ENCODE measurements at places on chromosomes 2 and 18.
A peak's percentile ranks its signal among the peaks of the same experiment; 100 is the strongest.

GRCh38 chr2:178115271-178115670 lies 3.0 kb downstream of the RBM45 start:
- DNase-seq = no peak

DNA sequence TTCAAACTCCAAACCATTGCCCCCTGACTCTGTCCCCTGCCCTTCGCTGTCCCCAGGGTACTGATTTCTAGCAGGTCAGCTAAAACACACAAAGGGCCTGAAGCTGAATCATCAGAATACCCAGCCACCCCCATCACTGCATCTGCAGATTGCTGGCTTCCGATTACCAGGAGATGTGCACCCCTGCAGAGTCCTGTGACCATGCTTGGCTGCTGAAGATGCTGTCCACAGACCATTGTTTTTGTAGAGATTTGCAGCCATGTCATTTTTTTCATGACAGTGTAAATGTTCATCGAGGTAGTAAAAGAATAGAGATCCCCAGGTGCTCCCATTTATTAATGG lies 463.3 kb downstream of the STK39 start:
- no peak for DNase-seq

DNA sequence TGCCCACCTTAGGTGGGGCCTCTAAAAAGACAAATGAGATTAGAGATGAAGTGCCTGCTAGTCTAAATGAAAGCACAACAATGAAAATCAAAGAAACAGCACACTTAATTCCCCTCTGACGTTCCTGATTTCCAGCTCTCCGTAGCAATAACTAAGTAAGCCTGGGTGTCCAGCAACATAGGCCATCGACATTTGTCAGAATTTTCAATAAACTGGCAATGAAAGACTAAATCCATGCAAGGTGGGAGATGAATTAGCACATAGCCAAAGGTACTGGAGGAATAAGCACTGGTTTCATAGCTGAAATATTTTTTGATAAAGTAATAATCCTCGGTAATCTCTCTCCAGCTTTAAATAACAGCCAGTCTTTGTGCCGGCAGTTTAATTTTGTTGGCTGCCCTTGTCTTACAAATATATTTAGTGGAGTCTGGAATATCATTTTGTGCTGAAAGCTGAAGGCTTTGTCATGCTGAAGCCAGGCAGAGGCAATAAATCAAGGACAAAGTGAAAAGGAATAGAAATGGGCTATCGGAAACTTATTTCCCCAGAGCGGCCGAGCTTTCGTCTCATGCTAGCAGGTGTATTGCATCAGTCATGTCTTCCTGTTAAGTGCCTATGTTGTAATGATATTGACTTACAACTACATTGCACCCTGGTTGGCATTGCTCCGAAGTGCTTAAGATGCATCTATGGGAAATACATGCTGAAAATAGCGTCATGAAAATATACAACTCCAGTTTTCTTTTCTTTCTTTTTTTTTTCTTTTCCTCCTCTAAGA lies 790.1 kb downstream of the CNTNAP5 start:
- no peak for DNase-seq

DNA sequence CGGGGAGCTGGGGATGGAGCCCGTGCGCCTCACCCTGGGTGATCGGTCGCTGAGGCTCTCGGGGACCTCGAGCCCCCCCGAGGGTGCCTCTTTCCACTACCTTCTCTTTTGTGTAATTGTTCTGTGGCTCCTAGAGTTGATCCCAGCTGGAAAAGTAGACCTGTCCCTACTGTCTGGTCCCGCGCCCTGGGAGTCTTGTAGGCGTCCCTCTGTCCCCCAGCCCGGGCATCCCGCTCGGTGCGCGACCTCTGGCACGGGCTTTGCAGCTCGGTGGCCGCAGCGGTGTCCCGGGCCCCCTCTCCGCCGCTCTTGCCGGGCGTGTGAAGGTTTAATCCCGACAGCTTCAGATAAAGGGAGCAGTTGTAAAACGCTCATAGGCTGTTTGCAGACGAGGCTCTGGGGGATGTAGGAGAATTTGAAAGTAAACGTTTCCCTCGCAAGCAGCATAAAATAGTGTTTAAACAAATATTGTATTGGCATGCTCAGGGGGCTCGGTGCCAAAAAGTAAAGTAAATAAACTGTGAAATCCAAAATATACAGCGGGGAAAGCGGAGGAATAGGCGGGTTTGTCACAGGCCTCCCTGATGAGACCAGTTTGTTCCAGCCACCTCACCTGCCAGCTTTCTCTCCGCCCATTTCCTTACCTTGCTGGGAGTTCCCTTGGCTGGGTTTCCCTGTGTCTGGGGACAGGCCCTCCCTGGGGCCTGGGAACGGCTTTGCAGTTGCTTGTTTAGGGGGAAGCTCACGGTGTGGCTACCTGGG lies 1.9 kb downstream of the GLI2 start:
- DNase-seq = no peak

- no peak for DNase-seq
Measured at GRCh38 chr2:109648041-109648527, 33.9 kb downstream of the SOWAHC start.

DNA sequence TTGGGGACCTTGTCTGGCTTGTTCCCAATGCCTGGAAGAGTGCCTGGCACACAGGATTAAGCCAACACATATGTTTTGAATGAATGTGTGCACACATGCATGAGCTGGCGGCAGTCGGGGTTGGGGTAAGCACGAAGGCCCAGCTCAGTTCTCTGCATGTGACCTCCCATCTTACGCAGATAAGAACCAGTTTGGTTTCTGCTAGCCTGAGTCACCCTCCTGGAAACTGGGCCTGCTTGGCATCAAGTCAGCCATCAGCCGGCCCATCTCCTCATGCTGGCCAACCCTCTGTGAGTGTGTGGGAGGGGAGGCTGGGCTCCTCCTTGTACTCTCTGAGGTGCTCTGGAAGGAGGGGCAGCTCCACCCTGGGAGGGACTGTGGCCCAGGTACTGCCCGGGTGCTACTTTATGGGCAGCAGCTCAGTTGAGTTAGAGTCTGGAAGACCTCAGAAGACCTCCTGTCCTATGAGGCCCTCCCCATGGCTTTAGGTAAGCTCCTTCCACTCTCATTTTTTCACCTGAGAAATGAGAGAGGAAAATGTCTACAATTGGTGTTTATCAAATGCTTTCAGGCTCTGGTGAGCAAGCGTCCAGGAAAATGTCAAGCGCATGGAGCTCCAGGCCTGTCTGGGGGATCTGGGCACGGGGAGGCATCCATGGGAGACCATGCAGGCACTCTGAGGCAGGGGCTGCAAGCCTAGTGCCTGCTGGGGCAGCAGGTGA lies 9.7 kb upstream of the IL1RN start:
- DNase-seq = peak; percentile 32

GRCh38 chr2:80195034-80195433 lies 109.5 kb downstream of the LRRTM1 start:
- no peak for DNase-seq

DNA sequence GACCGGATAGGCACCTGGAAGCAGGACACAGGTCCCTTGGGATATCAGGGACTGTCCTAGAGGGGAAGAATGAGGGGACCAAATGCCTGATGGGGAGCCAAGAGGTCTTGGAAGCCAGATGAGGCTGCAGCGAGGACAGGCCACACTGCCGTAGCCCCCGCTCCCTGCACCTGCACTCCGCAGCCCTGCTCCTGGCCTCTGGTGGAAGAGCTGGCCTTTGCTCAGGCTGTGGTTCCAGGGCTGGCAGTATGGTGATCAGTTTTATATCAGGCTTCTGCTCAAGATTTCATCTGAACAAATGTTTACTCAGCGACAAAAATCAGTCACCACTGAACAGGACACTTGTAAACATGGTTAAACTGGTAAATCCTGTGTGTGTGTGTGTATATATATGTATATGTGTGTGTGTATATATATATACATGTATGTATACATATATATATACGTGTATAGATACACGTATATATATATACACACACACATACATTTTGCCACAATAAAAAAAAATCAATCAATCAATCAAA lies 52.5 kb upstream of the TAF1B start:
- no peak for DNase-seq

DNA sequence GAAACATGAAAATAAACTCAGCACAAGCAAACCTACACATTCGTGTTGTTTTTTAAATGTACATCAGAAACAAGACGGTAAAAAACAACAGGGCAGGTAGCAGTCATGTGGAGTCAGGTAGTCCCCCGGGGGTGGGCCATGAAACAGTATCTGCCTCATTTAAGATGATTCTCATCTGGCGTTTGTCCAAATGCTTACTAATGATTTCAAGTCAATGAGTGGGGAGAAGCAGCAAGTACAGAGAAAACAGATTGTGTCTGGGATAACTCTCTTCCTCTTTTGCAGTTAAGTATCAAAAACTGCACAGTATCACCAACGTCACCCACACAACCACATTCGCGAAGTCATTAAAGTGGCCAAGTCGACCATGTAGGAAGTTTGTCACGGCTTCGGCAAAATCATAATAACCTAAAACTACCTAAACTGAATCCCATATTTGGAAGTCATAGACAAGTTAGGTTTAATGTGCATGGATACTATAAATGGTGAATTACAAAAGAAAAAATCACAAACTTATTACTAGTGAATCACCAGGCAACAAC lies 1.3 kb downstream of the LAPTM4A start:
- DNase-seq = no peak

DNA sequence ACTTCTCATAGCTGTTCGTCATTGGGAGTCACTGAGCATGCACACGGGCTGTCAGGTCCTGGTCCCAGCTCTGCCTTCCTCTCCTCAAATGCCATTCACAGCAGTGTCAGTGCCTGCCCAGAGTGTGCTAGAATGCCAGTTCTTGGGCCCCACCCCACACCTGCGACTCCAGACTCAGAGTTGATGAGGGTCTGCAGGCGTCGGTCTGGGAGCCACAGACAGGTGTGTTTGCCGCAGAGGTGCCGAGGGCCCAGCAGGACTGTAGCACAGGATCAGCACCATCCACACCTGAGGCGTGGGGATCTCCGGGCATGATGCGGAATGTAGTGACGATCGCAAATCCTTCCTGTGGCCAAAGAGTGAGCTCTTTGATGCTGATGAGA lies 56.5 kb downstream of the AGAP1 start:
- no peak for DNase-seq

DNA sequence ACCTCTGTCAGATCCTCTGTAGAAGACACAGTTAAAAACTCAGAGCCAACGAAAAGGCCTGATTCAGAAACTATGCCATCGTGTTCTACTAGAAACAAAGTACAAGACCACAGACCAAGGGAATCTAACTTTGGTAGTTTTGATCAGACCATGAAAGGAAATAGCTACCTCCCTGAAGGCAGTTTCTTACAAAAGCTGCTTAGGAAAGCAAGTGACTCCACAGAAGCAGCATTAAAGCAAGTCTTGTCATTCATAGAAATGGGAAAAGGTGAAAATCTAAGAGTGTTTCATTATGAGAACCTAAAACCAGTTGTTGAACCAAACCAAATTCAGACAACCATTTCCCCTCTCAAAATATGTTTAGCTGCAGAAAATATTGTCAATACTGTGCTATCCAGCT lies 58.2 kb downstream of the FSIP2 start:
- DNase-seq = no peak

DNA sequence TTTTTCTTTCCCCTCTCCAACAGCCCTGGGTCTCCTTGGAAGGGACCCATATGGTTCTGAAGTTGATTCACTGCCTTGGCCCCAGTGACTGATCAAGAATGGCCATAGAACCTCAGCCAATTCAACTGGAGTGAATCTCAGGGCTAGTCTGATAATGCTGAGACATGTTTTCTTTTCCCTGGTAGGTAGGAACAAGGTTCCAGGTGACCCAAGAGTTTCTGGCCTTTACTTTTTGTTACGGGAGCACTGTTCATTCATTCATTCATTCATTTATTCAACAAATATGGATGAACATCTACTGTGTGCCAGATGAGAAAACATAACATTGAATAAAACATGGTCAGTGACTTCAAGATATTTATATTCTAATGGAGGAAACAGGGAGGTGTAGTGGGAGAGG lies 3.1 kb upstream of the ZCCHC2 start:
- no peak for DNase-seq

GRCh38 chr18:48351216-48352050 lies 57.8 kb downstream of the ZBTB7C start:
- DNase-seq = no peak

DNA sequence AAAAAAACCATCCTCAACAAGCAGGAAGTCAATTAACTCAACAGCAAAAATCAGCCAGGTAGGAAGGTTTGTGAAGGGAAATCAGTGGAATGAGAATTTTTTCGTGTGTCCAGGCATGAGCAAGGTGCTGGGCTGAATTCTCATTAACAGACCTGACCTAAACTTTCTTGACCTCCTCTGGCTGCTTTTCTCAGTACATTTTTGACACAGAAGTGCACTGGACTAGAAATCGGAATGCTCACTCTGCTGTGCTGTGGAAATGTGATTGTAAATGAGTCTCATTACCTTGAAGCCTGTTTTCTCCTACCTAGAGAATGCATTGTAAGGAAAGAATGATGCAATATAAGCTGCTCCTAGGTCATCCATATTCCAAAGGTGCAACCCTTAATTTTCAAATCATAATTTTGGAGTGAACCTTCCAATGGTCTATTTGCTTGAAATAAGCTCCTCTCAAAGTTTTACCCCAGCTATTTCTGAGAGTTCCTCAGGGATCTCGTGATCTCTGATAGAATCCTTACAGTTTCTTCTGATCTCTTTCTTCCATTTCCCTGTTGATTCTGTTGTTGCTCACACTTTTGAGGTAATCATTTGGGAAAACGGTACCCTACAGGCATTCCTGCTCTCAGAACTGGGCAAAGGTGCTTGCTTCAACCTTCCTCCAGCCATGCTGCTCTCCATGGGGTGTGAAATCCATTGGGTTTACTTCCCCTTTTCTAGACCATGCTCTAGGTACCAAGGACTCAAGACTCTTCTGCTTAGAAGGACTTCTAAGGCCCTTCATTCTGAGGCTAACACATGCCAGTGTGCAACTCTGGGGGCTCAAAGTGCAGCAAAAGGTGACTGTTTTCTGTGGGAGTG lies 104.9 kb upstream of the ITPRID2 start:
- no peak for DNase-seq

- no peak for DNase-seq
Measured at GRCh38 chr2:135257383-135258090, 205.4 kb downstream of the RAB3GAP1 start.

DNA sequence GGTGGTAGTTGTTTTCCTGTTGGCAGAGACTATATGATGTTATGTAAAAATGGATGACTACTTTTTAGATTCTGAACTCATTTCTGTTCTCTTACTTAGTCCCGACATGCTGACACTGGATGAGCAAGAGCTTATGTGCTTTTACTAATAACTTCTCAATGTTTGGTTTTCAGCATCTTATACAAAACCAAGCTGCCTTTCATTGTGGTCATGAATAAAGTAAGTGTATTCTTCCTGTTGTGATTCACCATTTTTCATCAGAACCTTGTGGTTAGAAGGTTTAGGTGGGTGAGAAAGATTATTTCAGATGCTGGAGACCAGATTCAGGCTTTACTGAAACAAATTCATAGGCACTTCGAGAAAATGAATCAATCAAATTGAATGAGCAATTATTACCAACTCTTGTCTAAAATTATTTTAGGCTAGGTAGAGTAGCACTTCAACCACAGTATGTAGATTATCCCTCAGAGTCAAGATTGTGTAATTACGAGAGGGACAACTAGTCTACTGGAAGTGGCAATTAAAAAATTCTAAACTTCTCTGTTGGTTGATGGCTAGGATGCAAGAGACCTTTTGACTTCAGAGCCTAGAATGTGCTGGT lies 9.3 kb downstream of the GPN1 start:
- DNase-seq = no peak

GRCh38 chr2:144796936-144797335 lies 277.0 kb upstream of the ZEB2 start:
- DNase-seq = no peak

- DNase-seq = no peak
Measured at GRCh38 chr2:110101280-110101844, 14.3 kb downstream of the MALL start.
